A673 (cell line): ENCODE measurements at places on chromosomes 1 and 21.

GRCh38 chr1:982765-983436 is 1.0 kb upstream of the PERM1 start:
- no peak for DNase-seq

- no peak for DNase-seq
Measured at GRCh38 chr1:204502241-204502640, 7.6 kb upstream of the PIK3C2B start.

DNA sequence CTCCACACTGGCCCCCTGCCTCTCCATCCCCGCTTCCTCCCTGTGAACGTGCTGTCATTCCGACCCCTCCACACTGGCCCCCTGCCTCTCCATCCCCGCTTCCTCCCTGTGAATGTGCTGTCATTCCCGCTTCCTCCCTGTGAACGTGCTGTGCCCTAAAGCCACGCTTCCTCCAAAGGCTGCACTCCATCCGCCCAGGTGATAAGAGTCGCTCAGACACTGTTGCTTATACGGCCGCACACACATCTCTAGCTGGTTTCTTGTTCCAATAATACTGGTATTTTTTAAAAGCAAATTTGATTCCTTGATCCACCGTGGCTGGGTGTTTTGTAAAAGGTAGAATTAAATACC is 39.3 kb upstream of the TSPEAR start:
- no peak for DNase-seq

DNA sequence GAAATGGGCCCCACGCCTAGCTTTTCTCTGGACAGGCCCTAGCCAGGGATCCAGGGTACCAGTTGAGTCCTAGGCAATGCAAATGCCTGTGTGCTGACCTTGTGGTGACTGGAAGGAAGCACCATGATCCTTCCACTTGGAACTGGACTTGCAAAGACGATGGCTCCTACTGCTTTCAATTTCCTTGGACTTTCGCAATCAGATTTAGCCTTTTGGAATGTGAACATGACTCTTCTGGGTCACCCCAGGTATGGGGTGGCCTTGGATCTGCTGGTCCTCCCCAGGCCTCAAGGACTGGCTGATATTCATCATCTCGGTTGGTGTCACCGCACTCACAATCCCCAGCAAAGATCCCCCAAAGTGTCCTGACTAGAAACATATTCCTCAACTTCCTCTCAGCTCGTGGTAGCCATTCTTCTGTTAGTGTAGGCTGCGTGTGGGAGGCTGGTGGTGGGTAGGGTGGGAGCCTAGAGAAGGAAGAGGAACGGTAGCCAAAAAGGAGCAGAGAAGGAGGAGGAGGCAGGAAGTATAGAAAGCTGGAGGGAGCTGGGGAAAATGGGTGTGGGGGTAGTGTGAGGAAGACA is 130.5 kb downstream of the PPIAL4G start:
- no peak for DNase-seq

GRCh38 chr1:167628741-167629515 is 1.1 kb upstream of the RCSD1 start:
- DNase-seq: no peak

DNA sequence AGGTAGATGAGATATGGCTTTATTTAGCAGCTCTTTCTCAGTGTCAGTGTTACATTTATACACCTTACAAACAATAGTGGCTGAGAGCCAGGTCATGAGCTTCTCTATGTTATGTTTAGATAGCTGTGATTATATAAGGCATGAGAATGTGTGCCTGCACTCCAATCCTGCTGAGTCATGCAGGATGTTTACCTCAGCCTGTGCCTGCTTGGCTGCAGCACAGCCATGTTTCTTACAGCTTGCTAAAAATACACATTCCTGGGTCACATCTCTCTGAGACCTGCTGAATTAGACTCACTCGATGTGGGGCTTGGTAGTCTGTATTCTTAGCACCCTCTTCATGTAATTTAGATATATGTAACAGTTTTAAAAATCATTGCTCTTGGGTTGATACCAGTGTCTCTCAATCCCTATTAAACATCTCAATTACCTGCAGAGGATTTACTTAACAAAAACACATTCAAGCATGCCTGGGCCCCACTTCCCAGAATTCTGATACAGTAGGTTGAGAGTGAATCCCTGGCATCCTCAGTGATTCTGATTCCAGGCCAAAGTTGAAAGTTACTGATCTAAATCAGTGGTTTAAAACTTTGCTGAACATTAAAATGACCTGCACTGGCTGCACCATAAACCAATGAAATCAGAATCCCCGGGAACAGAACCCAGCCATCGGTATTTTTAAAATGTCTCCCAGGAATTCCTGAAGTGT is 107.5 kb downstream of the GDAP2 start:
- DNase-seq: no peak

- no peak for DNase-seq
Measured at GRCh38 chr1:185400052-185400451, 83.0 kb upstream of the IVNS1ABP start.

DNA sequence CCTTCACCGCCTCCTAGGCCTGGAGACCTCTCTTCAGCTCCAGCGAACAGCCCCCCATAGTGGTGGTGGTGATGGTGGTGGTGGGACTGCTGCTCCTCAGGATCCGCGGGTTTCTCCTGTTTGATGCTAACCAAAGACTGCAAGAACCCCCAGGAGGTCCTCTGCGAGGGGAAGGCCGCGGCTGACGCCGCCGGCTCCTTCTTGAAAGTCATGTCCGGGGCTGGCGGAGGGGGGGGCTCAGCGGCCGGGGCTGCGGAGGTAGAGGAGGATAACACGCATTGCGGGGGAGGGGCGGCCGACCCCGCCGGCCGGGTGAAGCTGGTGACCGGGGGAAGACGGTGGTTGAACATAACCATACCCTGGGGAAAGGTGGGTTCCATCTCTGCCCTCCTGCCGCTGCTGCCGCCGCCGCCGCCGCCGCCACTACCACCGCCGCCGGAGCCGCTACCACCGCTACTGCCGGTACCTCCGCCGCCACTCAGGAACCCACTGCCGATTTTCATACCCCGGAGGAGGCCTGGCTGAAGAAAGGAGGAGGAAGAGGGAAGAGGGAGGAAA is 554 bp downstream of the ZNF281 start:
- DNase-seq: peak; percentile 11

DNA sequence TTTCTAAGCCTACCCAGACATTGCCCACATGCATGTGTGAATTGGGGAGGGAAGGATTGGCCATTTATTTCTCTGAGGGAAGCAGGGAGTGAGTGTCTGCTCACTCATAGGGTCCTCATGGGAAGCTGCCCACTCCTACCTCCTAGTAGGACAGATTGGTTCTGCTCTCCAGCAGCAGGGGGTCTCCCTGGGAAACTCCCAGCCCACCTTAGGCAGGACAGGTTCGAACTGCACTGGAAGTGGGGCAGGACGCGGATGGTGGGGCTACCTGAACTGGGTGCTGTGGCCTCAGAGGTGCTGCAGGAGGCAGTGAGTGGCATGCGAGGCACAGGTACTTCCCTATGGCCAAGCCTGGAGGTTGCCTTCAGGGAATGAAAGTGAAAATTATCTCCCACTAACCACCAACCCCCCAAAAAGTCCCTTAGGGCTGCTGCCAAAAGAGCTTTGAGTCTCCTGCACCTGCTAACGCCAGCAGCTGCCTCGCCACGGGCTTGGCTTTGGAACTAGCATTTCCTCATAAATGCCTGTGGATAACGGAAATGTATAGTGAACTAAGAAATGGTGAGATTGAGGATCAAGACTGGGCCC is 157.0 kb upstream of the COA6 start:
- DNase-seq: no peak

DNA sequence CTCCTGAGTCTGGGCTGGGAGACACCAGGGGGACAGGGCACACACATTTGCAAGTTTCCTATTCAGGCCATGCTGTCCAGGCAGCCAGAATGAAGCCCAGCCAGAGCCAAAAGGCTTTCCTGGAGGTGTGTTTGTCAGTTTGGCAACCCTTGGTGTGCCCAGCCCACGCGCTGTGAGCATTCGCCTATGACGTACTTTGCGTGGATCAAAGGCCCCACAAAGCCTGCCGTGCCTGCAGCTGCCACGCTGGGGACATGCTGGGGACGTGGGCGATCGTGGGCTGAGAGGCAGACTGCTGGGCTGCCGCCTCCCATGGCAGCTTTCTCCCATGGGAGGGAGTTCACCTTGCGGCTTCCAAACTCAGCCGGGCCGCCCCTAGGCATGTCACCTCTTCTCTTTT is 57.5 kb downstream of the CD247 start:
- no peak for DNase-seq

- no peak for DNase-seq
Measured at GRCh38 chr1:101183388-101183699, 53.5 kb upstream of the S1PR1 start.

DNA sequence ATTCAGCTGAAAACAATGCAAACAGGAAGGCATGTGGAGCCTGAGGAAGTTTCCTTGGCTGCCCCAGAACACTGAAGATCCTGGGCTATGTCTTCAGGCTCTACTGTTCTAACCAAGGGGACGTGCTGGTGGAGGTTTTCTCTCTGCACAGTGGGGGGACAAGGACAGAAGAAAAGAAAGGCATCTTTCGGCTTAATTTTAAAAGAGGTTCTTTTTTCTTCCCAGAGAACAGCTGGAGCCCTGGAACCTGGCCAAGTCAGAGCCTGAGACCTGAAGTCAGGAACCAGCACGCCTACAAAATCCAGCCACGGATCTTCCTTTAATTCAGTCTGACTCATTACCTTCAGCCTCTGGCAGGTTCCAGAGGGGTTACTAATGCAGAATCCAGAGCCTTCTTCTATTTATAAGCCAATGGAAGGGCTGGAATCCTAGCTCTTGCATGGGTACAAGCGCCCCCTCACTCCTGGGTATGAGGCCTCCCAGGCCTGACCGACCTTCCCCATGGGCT is 19.8 kb downstream of the CTNNBIP1 start:
- peak; percentile 97 for DNase-seq

GRCh38 chr1:245939756-245940345 is 567.2 kb downstream of the SMYD3 start:
- no peak for DNase-seq

GRCh38 chr1:1461721-1462317 is 9.7 kb upstream of the ATAD3B start:
- no peak for DNase-seq

DNA sequence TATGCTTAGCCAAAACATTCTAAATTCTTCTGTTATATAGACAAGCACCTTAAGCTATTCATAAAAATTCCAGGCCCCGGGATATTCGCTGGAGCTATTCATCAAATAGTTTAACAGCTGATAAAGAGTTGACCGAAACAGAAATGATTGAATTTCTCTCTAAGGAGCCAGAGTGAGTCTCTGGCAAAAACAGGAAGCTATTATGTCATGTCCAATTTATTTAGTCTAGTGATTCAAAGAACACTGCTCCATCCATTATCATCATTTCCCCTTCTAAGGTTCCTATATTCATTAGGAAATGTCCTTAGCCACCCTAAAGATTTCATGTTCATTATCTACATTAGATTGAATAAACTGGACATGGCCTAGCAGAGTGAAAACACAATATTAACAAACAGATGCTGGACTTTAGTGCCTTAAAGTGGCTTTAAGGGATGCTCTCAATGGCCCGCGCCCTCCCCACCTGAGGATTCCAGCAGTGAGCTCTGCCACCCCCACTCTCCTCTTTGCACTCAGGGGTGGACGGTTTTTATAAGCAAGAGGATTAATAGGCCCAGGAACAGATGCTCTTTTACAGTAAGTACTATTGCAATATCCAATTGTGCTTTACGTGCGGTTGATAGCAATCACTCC is 122.1 kb upstream of the RGS1 start:
- peak; percentile 42 for DNase-seq

GRCh38 chr21:28834335-28835238 is 158.1 kb downstream of the LTN1 start:
- DNase-seq: no peak

DNA sequence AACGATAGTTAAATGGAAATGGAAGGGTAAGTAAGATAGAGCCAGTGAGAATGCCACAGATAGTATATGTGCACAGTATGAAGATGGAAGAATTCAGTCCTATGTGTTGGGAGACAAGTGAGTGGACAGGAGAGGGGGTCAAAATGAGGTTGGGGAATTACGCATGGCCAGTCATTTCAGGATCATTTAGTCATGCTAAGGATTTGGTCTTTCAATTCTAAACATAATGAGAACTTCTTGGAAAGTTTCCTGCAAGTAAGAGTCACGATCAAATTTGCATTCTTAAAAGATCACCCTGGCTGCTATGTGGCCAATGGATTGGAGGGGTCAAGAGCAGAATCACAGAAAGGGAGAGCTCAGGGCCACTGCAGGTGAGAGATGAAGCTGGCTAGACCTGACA is 64.0 kb upstream of the KCNK2 start:
- DNase-seq: no peak

DNA sequence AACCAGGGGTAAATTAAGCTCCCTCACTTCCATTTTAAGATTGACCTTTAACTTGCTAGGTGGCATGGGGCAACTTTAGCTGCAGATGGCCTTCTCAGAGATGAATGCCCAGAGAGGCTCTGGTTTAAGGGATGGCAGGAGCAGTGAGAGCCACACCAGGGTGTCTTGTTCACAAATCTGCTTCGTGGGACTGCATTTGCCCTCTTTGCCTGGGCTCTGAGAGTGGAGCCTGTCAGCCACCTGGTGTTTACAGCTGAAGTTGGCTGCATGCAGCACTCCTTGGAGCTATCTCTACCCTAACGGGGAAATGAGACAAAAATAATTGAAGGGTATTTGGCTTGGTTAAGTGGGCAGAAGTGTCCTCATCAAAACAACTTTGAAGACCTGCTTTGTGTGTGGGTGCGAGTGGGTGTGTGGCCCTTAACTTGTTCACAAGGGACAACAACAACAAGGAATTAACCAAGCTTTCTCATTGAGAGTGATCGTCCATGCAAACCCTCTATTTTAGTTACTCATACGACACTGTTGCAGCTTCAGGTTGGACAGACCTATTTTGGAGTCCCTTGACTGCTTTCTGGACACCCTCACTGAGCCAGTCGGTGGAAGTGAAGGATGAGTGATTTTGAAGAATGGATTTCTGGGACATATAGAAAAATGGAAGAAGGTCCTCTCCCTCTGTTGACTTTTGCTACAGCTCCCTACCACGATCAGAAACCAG is 29.8 kb downstream of the PGM1 start:
- DNase-seq: no peak

DNA sequence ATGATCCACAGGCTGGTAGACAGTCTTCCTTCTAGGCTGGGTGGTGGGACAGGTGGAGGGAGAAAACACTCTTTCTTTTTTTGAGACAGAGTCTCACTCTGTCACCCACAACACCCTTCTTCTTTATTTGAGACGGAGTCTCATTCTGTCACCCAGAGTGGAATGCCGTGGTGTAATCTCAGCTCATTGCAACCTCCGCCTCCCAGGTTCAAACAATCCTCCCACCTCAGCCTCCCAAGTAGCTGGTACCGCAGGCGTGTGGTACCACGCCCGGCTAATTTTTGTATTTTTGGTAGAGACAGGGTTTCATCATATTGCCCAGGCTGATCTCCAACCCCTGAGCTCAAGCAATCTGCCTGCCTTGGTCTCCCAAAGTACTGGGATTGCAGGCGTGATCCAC is 2.9 kb downstream of the GPR37L1 start:
- DNase-seq: no peak

GRCh38 chr1:245330951-245331350 is 176.2 kb downstream of the KIF26B start:
- DNase-seq: no peak

- DNase-seq: no peak
Measured at GRCh38 chr1:186514367-186514766, 53.5 kb upstream of the PDC start.
